WTC11 (cell line): ENCODE measurements at places on chromosomes 4 and X. TPM values are rescaled to one million over a fixed set of nuclear protein-coding genes. Genes with fewer than 3 reads are reported as not detected.

The PLP1 gene
- total RNA-seq: 29.2 to 31.3 TPM (median 29.5 TPM) in 3 replicates

GRCh38 chrX:103565197-103565596 lies 20.1 kb upstream of the TCEAL4 start:
- DNase-seq: no peak

DNA sequence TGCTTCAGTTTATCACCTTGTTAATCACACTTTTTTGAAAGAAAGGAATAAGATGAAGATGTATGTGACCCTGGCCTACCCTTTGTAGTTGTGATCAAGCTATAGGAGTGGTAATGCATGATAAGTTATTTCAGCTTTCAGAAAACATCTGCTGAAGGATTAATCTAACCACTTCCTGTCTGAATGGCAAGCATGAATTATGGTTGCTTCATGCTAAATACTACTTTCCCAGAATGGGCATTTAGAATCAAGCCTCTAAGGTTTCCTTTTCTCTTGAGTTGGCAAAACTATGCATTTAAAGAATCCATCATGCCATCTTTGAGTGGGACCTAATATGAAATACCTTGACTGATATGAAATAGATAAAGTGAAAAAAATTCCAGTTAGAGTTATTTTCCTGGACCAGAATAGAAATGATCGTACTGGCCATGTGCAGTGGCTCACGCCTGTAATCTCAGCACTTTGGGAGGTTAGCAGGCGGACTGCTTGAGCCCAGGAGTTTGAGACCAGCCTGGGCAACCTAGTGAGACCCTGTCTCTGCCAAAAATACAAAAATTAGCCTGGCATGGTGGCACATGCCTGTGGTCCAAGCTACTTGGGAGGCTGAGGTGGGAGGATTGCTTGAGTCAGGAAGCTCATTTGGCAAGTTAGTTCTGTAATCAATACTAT lies 59.1 kb downstream of the ANXA3 start:
- no peak for DNase-seq

DNA sequence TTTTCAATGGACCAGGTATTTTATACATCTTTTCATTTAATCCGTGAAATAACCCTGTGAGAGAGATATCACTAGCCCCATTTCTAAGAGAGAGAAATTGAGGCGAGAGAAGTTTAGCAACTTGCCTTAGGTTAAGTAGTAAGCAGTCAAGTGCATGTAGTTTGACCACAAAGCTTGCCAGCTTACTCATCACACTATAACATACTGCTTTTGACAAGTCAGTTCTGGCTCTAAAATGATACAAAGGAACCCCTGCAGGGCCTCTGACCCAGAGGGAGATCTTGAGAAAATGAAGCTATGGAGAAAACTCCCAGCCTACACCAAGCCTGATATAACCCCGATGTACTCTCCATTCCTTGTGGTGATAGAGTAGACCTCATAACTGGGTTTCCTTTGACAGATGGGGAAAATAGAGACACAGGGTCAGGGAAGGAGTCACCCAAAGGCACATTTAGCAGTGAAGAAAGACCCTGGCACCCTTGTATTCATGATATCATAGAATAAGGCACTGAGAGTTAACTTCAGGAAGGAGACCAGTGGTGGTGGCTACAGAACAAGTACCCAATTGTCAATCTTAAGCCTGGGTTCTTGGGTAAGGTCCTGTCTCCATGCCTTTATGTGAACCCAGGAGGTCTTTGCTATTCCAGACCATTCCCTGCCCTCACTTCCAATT lies 60.2 kb upstream of the MSN start:
- DNase-seq: no peak
